GM12892 (cell line): ENCODE measurements at places on chromosomes 12 and 14.

DNA sequence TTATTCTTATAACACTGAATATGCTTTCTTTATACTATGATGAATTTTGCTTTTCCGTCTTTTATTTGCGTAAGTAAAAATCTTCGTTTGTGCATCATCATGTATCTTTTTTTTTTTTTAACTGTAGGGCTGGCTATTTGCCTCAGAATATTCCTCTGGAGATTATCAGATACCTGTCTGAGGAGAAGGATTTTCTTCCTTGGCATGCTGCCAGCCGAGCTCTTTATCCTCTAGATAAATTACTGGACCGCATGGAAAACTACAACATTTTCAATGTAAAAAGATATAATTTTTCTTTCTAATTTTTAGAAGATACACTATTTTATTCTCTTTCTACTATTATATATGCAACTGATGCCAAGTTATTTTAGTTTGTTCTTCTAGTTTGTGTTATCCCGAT, 346.6 kb downstream of the TRHDE start:
- no peak for DNase-seq

GRCh38 chr12:60144395-60144794, 548.6 kb downstream of the SLC16A7 start:
- no peak for DNase-seq

DNA sequence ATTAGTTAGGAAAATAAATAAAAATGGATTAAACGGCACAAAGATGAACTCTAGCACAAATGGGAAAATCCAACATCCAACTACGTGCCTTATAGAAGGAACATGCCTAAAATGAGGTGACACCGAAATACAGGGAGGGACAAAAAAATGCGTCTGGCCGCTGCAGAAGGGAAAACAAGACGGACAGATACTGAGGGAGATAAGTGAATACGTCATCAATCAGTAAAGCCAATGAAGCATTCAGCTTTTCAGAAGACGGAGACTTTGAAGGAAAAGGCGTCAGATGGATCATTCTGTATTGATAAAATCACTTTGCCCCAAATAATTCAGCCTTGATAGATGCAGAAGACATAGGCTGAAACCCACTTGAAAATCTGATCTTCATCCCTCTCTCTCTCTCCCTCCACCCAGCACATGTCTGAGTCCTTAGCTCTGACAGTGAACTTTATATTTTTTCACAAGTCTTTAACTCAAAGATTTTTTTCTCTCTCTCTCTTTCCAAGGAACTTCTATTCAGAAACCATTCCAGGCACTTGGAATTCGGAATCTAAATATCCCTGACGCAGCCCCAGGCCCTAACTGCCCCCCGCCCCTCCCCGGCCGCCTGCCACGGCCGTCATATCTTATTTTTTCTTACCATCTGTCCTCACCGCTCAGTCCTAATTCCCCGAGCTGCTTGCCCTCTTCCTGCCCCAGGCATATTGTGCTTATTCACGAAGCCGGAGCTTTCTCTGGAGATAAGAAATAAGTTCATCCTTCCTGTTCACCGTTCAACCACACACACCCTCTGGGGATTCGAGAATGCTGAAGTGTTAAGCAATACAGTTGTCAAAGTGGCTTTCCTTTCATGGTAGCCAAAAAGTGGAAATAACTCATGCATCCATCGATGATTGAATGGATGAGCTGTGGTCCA, 35.5 kb upstream of the RFLNA start:
- DNase-seq, result no peak

DNA sequence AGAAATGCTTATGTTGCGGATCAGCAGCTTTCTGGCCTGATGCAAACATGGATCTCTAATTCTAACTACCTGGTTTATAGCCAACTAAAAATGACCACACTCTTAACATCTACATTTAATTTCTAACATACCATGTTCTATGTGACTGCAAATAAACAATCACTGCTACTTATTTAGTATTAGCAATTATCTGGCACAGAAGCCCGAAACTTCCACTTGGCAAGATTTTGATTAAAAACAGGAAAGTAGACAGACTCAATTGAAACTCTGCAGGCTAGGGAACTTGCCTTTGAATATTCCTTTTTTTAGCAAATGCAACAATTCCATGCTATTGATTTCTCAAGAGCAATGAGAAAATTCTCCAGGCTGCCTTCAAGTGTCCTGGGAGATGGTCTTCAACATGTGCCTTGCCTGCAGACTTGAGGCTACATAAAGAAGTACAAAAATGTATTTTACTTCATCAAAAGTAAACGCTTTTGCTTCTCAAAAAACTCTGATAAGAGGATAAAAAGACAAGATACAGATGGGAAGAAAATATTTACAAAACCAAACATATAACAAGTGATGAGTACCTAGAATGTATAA, 9.1 kb upstream of the TMCC3 start:
- DNase-seq, result no peak

DNA sequence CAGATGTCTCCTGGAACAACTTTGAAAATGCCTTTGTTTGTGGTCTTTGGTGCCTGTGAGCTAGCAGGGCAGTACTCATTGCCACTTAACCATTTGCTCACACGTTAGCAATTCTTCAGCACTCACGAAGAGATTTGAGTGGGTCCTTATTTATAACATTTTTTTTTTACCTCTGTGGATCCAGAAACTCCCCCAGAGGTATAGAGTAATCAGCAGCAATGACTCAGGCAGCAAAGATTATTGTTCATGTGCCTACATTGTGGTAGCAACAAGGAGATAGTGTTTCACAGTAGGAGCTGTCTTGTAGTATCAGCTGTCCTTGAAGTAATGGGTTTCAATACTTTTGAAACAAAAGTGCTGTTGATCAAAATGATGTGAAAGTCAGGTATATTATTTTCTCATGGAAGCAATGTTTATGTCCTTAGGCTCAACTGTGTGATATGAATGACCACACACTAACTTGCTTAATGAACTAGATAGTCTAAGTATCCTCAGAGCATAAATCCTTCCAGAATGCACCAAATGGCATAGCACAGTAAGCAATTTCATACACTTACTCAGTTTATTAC, 304.1 kb downstream of the EGLN3 start:
- DNase-seq, result no peak

DNA sequence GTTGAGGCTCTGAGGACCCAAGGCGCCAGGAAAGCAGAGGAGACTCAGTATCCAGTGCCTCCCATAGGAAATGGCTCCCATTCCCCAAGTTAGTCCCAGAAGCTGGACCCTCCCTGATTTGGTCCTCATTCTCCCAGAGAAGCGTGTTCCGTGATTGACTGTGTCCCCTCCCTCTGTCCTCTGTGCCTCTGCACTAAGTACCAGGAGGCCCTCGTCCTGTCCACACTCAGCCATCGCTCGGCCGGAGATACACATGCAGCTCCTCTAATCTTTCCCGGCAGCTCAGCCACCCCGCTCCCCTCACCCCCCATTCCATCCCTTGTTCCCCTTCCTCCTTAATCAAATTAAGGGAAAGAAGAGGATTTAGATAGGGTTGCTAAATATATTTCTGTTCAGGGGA, 28.3 kb upstream of the ATP2A2 start:
- no peak for DNase-seq

- no peak for DNase-seq
These were observed 3.0 kb downstream of the NUAK1 start for GRCh38 chr12:106135781-106136180.
